T-helper 2 cell (primary cell): ENCODE measurements at places on chromosomes 7 and 10.

DNA sequence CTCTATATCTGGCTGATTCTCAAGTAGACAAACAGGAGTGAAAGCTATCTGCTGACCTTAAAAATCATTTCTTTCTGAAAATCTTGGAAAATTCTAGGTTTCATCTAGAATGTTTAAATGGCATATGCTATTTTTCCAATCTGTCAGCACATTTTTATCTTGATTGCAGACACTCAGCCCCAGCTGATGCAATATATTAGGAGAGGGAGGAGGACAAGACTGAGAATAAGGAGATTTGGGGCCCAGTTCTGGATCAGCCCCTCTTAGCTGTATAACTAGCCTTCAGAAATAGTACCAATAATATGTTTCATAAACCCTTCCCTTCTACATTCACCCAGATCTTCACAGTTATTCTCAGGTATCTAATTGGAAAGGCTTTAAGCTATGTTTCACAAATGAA, 131.2 kb downstream of the HDAC9 start:
- no peak for DNase-seq

DNA sequence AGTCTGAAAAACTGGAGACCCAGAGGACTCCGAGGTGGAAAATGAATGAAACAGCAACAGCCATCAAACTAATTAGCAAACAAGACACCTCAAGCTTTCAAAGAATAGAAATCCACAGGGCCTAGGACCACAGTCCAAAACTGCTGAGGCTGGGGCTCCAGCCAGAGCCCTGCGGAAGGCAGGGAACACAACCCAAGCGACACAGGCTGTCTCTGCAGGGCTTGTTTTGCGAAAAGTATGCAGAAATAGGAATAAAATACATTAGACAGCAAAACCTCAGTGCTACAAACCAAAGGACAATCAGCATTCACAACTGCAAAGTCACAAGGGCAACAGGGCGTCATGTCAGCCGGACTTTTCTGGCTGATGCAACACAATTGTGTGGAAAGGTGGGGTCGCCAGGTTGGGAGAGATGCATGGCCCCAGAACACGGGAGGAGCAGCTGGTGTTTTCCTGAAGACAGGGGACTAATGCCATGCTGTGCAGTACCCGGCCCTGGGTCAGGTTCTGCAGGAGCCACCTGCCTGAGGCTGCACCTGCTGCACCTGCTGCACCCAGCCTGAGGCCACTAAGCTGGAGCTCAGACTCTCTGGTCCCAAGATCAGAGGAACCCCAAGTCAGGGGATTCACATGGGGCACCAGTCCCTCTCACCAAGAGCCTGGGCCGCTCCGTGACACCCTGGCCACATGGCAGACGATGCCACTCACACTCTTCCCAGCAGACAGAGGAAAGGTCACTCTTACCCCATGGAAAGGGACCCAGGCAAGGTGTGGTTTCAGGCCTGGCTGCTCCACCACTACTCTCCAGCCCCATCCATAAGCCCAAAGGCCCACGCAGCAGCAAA, 74.2 kb downstream of the MAD1L1 start:
- no peak for DNase-seq

DNA sequence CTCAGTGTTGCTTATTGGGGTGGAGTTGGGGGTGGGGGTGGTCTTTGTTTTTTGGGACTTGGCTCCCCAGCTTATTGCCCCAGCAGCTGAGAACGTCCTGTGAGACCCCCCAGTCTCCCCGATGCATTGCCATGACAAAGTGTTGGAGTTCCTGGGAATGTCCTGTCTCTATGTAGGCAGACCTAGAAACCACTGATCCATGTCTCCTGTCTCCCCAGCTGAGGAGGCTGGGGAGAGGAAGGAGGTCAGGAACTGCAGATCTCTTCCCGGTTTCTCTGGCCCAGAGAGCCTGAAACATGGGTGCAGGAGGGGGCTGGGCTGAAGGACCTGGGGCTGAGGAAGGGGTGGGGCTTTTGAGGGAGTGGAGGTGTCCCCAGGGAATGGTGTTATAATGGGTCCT, 80.2 kb upstream of the GTF2IRD1 start:
- no peak for DNase-seq

DNA sequence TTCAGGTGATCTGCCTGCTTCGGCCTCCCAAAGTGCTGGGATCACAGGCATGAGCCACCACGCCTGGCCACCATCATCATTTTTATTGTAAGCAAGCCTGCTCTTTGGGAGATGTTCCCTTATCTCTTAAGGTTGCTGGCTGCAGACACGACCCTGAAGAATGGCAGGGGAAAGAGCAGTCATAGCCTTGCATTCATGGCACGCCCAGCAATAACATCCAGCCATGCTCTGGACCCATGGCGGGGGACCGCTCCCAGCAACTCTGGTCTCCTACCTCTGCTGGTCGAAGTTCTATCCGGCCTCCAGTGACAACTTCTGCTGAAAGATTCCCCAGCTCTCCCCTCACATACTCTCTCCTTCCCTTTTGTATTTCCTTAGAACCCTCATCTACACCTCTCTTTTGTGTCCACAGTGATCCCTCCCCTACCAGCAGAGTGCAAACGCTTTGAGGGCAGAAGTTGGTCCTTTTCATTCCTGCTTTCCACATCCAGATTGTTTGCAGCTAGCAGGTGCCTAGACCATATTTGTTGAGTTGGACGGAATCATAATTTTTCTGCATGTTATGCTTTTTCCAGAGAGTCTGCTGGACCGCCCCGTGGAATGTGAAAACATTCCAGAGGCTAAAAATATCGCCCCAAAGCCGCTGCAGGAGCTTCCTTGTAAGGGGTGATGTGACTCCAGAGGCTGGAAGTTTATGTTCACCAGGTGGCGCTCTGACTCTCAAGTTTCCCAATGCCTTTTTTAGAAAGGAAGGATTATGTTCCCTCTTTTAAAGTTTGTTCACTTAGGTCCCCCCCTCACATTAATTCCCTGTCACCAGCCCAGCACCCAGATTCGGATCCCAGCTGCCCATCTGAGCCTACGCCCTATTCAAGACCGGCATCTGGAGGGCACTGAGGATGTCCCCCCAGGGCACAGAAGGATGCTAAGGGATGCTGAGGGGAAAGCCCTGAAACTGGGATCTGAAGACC, 4.3 kb upstream of the MARVELD1 start:
- DNase-seq, result no peak
